ENCODE measurements at places on chromosomes 12 and 14. TPM values are rescaled to one million over a fixed set of nuclear protein-coding genes. Genes with fewer than 3 reads are reported as not detected.

DNA sequence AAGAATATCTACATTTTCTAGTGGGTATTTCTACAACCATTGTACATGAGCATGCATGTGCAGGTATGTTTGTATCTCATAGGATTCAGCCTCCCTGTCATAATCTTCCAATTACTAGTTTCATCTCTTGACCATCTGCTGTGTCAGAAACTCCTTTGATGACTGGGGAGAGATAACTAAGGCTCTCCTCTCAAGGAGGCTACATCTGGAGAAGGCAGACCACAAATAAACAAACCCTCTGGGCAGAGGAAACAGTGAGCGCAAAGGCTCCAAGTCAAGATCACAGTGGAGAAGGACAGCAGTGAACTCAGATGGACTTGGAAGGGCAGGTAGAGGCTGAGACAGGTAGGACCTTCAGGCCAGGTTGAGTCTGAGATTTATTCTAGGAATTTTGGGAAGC is 166.4 kb downstream of the PELI2 start:
- DNase-seq: no peak

DNA sequence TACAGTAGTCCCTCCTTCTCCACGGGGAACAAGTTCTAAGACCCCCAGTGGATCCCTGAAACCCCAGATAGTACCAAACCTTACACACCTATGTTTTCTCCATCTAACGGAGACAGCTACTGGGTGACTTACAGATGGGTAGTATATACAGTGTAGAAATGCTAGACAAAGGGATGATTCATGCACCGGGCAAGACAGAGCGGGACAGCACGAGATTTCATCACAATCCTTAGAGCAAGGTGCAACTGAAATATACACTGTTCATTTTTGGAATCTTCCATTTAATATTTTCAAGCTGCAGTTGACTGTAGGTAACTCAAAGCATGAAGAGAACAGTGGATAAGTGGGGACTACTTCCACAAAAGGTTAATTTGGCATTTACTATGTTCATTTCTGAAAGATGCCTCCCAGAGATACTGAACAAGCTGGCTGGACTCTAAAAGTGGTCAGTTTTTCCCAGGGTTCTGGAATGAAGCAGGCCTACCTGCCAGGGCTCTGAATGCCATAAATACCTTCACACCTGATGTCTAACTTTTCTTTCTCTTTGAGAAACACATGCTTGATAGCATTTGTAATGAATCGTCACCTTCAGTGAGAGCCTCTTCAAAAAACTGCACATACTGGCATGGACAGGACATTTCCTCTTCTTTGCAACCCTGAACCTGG is 127.7 kb upstream of the FOXN3 start:
- DNase-seq: no peak

- DNase-seq: no peak
Measured at GRCh38 chr12:133215724-133216123, 20.0 kb downstream of the ANHX start.

GRCh38 chr14:100476012-100476822 is 111.0 kb downstream of the BEGAIN start:
- no peak for DNase-seq

DNA sequence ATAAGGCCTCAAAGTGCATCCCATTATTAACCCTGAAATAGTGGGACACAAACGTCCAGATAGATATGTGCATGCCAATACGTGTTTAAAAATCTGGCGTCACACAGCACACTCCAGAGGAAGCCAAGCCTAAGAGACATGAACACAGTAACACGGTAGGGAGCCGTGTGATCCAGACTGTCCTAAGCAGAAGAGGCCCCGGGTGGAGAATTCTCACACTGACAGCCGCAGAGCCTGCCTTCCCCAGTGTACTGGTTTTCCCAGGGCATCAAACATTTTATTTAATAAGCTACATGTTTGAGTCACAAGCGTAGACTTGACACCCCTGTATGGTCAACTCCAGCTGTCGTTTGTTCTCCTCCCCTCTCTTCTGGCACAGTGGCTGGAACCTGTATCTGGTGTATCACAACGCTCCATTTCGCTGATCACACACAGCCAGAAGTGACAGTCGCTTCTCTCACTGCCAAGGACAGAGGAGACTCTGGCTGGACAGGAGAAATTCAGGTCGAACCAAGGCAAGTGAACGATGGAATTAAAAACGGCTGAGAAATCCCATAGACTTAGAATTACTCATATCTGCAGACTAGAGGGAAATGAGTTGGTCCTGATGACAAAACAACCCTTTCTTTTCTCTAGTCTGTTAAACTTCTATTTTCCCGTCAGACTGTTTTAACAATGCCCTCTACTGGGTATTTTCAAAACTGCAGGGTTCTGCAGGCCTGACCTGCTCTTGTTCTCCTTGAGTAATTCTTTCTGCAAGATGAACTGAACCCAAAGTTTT is 359.9 kb downstream of the RGS6 start:
- peak; percentile 86 for DNase-seq

DNA sequence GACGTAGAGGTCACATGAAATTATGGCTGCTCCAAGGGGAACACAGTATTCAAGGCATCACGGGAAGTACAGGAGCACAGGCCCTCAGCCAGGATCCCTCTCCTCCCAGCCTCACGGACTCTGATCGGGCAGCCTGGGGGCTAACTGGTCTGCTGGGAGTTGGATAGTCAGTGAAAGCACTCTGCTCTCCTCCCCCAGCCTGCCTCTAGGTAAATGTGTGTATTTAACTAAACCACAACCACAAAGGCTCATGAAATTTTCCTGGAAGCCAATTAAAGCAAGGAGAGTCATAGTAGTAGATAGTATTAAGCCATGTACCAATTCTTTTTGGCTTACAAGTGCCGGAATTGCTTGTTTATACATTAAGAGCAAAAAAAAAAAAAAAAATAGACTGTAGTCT is 254.3 kb downstream of the MSRB3 start:
- DNase-seq: no peak

DNA sequence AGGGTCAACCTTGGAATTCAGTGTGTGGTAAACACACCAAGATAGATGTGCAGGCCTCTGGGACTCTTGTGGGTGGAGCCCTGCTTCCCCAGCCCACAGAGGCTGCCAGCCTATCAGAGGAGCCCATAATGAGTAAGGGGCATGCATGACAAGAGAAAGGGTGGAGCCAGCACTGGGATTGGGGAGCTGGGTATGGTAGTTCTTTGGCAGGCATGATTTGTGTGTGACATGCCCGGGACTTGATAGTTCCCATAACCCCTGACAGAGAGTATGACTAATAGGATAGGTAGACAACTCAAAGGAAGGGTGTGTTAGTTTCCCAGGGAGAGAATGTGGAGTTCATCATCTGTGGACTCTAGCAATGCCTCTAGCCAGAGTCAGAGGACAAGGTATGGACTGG is 143.0 kb downstream of the EMP1 start:
- DNase-seq: no peak

DNA sequence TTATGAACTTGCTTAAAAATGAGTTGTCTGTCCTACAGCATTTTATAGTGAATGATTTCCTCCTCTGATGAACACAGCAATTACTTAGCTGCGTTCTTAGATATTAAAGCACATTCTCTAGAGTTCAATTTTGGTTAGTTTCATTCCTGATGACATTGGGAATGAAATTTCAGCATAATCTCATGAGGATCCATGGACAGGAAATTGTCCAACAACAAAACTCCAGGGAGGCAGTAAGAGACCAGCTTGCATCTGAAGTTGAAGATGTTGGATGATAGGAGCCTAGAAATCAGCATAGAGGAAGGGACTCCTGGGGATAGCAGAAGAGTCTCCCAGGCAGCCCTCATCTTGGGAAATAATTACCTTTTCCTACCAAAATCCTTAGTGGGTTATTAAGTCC is 128.7 kb upstream of the RAP1B start:
- peak; percentile 31 for DNase-seq

DNA sequence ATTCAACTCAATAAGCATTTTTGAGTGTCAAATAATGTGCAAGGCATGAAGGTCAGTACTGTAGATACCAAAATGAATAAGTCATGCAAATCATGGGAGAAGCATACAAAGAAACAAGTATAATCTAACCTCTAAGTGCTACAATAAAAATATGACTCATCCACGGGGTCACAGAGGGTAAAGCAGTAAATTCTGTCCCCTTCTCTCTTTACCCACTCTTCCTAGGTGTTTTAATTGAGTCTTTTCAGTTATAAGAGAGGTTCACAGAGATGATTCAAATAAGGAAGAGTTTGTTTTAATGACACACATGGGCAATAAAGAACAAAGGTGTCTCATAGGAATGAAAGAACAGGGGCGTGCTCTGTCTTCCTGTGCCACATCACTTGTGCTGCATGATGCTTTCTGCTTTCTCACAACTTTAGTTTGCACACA is 71.5 kb upstream of the DAAM1 start:
- DNase-seq: no peak

- no peak for DNase-seq
Measured at GRCh38 chr14:77065851-77066577, 32.0 kb upstream of the CIPC start.

- peak; percentile 77 for DNase-seq
Measured at GRCh38 chr12:52081263-52081733, 1.8 kb downstream of the SMIM41 start.

GRCh38 chr12:56205445-56205844 is 16.2 kb upstream of the SMARCC2 start:
- DNase-seq: no peak

DNA sequence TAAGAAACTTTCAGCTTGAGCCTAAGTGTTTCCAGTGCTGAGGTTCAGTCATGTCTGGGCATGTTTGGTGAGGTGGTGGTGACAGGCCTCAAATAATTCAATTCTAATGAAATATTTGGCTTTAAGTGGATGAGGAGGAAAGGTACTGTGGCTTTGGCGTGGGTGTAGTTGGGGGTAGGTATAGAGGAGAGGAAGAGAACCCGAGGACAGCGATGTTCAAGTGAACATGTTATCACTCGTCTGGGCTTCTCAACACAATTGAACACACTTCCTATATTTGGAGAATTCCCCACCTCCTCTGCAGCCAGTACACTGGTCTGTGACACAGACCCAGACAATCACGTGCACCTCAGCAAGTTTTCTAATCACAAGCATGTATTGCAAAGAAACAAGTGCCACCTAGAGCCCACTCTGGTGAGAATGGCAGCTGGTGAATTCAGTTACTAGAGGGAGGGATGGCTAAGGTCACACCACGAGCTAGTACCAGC is 53.0 kb downstream of the IFNG-AS1 start:
- no peak for DNase-seq

- no peak for DNase-seq
Measured at GRCh38 chr12:94705676-94706075, 55.3 kb upstream of the TMCC3 start.

DNA sequence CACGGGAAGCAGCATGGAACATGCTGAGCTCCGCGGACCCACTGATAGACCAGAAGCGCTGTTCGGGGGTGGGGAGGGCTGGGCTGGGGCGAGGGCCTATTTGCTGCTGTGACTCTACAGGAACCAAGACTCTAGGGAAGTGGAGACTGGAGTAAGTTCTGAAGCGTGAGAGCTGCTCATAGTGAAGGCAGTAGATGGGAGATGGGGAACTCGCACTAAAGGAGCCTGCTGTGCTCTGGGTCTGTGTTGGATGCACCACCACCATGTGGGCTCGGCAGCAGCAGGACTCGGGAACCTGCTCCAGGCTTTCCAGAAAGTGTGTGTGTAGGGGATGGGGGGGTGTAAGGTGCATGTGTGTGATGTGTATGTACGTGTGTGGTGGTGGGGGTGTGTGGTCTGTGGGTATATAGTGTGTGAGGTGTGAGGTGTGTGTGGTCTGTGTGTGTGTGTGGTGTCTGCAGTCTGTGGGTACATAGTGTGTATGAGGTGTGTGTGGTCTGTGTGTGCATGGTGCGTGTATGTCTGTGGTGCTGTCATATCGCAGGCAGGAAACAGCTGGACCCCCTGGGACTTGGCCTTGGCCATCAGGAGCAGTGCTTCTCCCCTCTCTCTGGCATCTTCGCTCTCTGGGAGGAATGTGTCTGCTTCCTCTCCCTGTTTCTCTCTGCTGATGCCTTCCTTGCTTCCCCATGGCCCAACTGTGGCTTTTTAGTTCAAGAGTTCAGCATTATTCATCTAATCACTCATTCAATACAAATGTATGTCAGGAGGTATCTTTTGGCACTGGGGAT is 378.9 kb downstream of the FUT8 start:
- peak; percentile 8 for DNase-seq

DNA sequence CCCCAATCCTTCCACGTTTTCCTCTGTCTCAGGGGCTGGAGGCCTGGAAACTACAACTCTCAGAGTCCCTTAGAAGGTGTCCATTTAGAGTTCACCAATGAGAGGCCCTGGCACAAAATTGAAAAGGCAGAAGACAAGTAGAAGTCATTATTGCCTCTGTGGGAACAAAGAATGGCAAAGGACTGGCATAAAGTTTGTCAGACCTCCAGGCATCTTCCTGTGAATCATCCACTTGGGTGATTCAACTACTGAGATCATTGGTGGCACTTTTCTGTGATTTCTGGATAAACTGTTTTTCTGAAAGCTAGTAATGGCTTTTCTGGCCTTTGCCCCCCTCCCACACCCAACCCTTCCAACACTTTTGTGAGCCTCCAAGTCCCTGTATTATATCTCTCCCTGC is 42.6 kb upstream of the C12orf42 start:
- DNase-seq: no peak

- DNase-seq: peak; percentile 69
Measured at GRCh38 chr14:59919570-59920377, at the start of gene LRRC9. TSS of gene LRRC9 (plus strand) at chr14:59920144.

DNA sequence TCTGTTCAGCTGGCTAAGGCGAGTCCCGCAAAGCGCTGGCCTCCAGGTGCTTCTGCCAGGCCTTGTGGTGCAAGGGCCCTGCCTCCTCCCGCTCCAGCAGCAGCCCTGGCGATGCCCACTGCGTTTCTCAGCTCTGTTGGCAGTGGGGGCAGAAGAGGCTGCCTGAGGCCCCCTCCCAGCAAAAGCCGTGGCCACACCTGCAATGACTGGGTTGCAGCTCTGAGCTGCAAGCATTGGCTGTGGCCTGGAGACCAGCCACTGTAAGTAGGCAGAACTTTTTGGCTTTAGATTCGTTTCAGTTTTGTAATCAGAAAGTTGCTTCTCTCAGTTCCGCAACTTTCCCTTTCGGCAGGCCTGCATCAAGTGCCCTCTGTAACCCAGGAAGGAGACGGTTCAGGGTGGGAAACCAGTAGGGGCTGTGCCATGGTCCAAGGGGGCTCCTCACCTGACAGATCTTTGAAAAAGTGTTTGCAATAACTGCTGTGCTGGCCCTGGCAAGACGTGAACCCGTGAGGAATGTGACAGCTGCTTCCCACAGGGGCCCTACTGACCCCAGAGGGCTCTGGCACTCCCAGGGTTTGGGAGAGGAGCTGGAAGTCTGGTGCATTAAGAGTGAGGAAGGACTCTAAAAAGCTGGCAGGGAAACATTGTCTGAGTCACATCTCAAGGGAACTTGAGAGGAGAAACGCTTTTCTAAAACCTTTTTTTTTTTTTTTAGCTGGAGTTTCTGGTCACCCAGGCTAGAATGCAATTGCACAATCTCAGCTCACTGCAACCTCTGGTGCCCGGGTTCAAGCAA is 54.5 kb upstream of the MAX start:
- DNase-seq: peak; percentile 68

- DNase-seq: no peak
Measured at GRCh38 chr14:96057738-96058137, 18.6 kb downstream of the C14orf132 start.

Gene CYP46A1
- 2.4 TPM for polyA plus RNA-seq

Gene AREL1
- polyA plus RNA-seq: 17.5 TPM

Gene KCNH3
- polyA plus RNA-seq: 1.3 TPM

Gene KRT82
- not detected for polyA plus RNA-seq

Gene PZP
- 0.33 TPM for polyA plus RNA-seq

Gene PMCH
- polyA plus RNA-seq: 0.41 TPM

Gene PCED1B
- polyA plus RNA-seq: 0.48 TPM

Gene BICDL1
- 6.4 TPM for polyA plus RNA-seq

Gene KRT1
- polyA plus RNA-seq: 2.0 TPM

Gene KDM2B
- 23.5 TPM for polyA plus RNA-seq
